Fibroblast of lung (primary cell): ENCODE measurements at places on chromosomes 11 and 22.

- no peak for DNase-seq
These were observed 33.7 kb upstream of the B3GAT1 start for GRCh38 chr11:134445601-134446325.

DNA sequence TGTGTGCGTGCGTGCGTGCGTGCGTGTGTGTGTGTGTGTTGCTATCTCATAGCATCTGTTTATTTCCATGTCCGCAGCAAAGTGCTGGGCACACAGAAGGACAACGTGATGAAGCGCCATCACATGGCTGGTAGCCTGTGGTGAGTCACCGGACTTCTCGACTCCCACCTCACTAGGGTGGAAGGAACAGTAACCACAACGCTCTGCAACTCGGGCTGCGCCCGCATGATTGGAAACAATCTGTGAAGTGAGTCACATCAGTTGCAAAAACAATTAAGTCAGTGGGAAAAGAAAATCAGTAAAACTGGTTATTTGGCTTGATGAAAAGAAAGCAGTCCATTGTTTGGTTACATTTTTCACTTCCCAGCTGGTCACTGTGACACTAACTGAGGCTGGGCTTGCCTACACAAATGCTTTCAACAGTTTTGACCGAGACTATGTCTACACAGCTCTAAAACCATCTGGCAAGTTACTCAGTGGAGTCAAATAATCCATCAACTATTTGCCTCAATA is 437.3 kb upstream of the CADM1 start:
- peak; percentile 93 for DNase-seq

- peak; percentile 20 for DNase-seq
These were observed 147.2 kb downstream of the TRPC6 start for GRCh38 chr11:101436511-101437142.

GRCh38 chr11:96045622-96046456 is 121.9 kb upstream of the MTMR2 start:
- peak; percentile 69 for DNase-seq
